ENCODE measurements at places on chromosomes 3 and 15.

DNA sequence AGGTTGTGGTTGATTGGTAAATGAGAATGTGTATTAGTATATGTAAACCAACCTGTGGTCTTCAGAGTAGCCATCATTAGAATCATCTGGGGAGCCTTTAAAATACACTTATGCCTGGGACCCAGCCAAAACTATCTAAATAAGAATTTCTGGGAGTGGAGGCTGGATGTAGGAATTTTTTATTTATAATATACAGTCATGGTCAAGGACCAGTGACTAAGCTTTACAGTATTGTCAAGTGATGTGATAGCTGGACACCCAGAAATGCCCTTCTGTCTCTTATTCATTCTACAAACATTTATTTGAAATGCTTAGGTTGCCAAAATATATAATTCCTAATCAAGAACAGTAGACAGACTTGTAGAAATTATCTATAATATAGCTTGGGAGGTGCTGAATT, 132.2 kb downstream of the MBNL1 start:
- no peak for DNase-seq

- no peak for DNase-seq
These were observed 135.3 kb downstream of the RPLP1 start for GRCh38 chr15:69587723-69588426.

GRCh38 chr3:139480585-139480984, 4.3 kb upstream of the RBP2 start:
- no peak for DNase-seq

DNA sequence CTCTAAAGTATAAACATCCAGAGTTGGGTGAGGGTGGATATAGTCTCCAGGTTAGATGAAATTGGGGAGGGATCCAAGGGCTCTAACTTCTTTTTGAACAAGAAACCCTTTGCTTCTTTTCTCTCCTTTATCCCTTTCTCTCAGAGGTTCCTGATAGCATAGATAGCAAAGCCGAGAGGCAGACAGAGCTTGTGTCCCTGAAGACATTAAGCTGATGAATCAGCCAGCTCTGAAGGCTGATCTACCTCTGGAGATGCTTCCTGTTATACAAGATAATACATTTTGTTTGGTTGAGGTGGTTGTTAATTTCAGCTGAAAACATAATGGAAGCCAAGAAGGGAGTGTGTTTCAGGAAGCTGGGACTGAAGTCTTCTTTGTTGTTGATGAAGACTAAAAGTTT, 193.2 kb downstream of the PDCD6IP start:
- no peak for DNase-seq

- DNase-seq: no peak
These were observed 361 bp downstream of the SEMA3F start for GRCh38 chr3:50155491-50155878.

DNA sequence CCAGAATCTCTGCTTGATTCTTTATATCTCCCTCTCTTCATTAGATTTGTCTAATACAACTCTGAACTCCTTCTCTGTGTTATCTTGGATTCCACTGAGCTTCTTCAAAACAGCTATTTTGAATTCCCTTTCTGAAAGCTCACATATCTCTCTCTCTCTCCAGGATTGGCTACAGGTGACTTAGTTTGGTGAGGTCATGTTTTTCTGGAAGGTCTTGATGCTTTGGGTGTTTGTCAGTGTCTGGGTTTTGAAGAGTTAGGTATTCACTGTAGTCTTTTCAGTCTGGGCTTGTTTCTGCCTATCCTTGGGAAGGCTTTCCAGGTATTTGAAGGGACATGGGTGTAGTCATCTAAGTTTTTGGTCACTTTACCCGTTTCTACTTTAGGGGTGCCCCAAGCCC, 781.8 kb downstream of the FHIT start:
- no peak for DNase-seq

GRCh38 chr3:148309390-148310035, 388.2 kb upstream of the AGTR1 start:
- no peak for DNase-seq

Data from stimulated activated CD8-positive, alpha-beta memory T cell treated with anti-CD3 and anti-CD28 coated beads, Interleukin-4, amount 100 ng/mL, for 1 hour (primary cell).